Activated CD4-positive, CD25-positive, alpha-beta regulatory T cell treated with anti-CD3 and anti-CD28 coated beads, Interleukin-2, amount 50 U/mL, for 16 hours (primary cell): ENCODE measurements at places on chromosomes 7 and 10.

DNA sequence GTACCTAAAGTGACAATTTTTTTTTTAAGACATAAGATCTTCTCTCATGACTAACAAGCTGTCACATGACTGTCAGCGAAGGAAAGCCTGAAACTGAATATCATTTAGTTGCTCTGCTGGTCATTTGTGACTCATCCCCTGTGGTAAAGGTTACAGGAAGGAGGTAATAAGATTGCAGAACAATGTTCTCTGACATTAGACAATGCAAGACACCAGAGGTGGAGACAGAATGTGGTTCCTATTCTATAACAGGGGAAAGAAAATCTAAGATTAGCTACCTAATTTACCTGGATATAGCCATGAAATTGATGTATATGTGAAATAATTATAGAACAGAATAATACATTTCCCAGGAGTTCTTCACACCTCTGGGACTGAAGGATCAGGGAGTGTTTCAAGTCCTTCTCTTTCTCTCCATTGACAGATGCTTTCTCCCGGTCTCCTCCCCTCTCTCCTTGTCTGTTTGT is 47.7 kb downstream of the LRGUK start:
- no peak for DNase-seq

DNA sequence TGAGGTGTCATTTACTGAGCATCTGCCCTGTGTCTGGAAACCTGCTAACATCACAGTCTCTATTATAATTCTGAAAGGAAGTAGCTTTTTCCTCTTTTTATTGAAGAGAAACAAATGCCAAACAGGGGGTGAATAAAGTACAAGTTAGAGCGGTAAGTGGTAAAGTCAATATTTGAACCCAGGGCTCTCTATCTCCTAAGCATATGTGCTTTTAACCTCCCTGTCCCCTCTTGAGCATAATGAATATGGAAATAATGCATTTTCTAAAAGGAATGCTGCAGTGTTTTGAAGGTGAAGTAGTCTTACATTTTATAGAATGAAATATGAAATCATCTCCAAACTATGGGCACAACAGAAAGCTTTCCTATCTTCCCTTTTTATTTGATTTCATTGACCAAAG is 196.7 kb downstream of the KIAA1217 start:
- no peak for DNase-seq

GRCh38 chr10:61765176-61766087 is 102.7 kb downstream of the CABCOCO1 start:
- DNase-seq: no peak

DNA sequence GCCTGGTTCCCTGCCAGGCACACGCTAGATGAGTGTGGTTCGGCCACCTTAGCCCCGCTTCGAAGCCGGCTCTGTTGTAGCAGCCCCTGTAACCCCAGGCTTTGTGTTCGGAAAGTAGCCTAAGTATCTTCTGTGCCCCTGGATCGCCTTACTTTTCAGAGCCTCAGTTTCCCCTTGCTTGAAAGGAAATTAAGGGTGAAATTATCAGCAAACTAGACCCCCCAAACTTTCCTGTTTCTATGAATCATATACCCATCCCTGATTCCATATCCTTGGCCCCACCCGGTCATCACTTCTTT is 312 bp downstream of the PDCD11 start:
- DNase-seq: no peak

GRCh38 chr10:14102056-14102455 is 228.7 kb downstream of the FRMD4A start:
- DNase-seq: no peak

DNA sequence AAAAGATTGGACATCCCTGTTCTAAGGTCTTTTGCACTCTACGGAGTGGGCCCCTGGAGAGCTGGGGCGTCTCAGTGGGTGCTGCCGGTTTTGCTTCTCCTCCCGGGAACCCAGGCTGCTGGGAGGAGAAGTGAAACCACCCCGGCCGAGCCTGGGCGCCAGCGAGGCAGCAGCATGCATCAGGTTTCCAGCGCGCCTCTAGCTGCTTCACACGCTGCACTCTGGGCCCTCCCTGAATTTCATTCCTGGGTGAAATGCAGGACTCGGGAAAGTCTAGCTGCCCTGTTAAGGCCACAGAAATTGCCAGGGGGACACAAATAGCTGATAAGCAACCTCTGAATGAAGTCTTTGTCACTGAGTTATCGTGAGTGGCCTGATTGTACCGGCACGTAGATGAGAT is 127.4 kb downstream of the TRRAP start:
- DNase-seq: no peak

DNA sequence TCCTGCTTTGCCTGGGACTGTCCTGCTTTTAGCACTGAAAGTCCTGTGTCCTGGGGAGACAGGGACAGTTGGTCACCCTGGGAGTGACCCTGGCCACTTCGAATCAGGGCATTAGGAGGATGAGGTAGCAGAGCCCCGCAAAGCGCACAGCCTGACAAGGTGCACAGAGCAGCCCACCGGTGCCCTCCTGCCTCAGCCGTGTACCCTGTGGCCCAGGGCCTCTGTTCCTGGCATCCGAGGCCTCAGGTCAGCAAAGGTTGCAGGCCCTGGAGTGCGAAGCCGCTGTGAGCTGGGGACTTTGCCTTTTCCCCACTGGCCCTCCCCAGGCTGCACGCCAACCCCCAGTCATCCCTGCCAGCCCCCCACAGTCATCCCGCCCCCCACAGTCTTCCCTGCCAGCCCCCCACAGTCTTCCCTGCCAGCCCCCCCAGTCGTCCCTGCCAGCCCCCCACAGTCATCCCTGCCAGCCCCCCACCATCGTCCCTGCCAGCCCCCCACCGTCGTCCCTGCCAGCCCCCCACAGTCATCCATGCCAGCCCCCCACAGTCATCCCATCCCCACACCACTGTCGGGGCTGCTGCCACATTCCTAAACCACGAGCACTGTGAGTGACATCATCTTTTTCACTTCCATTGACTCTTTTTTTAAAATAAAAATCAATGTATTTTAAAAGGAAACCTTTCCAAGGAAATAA is 91.8 kb downstream of the RGS10 start:
- no peak for DNase-seq

DNA sequence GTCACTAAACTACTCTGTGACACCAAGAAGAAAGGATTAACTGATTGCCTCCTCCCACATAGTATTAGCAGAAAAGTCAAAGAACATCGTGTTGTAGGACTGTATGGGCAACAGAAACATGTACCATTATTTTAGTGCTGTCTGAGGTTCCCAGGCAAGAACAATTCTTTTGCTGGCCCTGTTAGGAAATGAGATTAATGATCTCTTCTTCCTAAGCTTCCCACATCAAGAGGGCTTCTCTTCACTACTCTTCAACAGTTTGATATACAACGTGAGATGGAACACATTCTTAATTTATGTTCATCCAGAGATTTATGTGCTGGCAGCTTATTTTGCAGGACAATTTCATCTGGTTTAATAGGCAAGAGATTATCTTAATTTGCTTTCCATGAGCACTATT is 219.6 kb downstream of the DOCK4 start:
- no peak for DNase-seq

DNA sequence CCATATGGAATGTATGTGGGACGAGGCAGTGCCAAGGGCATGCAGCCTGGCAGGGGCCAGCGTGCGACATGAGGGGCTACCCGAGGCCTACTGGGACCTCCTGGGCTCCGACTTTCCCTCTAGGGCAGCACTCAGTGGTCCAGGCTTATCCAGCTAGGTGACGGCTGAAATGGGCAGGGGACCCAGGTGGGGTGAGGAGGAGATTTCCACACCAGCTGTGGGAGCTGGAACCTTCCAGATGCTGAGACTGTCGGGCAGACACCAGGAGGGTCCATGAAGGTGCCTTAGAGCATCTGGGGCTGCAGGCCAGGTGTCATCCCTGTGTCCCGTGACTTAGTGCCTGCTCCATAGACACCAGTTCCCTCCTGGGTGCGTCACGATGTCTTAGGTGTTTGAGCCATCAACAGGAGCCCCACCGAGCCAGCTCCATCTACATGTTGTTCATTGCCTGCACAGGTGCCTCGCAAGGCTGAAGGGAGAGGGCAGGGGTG is 13.4 kb downstream of the ZNF316 start:
- DNase-seq: no peak

- no peak for DNase-seq
Measured at GRCh38 chr10:114706458-114707055, 48.5 kb upstream of the ABLIM1 start.

DNA sequence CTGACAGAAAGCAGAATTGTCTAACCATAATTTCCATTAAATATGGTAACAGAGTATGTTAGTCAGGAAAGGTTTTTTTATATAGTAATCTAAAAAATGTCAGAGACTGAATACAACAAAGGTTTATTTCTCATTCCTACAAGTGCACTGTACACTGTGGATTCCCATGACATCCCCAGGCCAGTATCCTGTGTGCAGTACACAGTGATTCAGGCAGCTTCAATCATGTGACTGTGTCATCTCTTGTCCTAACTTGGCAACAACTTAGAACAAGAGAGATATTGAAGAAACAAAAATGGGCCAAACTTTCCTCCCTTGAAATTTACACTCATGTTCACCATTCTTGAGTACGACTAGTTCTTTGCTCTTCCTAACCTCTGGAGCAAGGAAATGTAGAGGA is 189.8 kb upstream of the SEMA3A start:
- no peak for DNase-seq

- DNase-seq: no peak
Measured at GRCh38 chr7:90645784-90646183, 49.7 kb downstream of the CDK14 start.

GRCh38 chr7:133688483-133689239 is 435.8 kb downstream of the EXOC4 start:
- DNase-seq: no peak

DNA sequence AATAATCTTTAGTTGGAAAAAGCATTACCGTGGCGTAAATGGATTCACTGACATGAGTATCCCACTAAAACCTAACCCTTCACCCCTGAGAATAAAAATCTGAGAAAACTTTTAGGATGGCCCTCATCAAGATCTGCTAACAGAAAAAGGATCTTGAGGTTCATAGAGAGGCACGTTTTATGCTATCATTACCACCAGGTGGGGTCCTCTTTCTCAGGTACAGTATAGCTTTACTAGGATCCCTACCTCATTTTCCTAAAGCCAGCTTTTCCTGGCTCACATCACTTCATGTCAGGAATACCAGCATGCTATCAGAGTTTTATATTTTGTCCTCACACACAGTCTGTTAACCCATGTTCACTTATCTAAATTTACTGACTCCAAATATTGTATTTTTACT is 173.7 kb downstream of the POM121L12 start:
- no peak for DNase-seq

GRCh38 chr10:26837139-26837538 is 23.6 kb downstream of the ABI1 start:
- no peak for DNase-seq

- no peak for DNase-seq
Measured at GRCh38 chr10:64867501-64867962, 1346.3 kb downstream of the REEP3 start.

DNA sequence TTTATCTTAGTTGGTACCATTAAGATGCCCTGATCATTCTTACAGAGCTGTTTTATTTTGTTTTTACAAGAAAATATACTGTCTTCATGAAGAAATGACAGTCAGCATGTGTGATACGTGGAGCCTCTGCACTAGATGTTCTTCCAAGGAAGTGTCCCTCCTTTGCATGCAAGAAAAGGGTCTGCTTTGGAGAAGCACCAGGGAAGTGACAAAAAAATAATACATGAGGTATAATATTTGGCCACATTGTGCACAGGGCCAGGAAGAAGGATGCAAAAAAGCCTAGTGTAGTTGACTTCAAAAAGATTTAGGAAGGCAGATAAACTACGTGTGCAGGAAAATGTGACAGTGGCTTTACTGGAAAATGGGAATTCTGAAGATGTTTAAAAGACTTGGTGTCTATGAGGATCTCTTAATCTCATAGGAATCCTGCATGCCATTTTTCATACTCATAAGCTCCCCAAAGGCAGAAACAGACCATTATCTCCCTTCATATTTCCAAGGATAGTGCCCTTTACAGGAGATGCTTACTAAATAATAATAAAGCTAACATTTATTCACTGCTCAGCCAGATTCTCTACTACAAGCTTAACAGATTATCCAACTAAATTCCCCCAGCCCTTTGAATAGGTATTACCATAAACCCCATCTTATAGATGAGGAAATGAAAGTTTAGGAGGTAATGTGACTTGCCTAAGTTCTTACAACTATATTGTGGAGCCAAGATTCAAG is 284.2 kb downstream of the HPSE2 start:
- DNase-seq: no peak

DNA sequence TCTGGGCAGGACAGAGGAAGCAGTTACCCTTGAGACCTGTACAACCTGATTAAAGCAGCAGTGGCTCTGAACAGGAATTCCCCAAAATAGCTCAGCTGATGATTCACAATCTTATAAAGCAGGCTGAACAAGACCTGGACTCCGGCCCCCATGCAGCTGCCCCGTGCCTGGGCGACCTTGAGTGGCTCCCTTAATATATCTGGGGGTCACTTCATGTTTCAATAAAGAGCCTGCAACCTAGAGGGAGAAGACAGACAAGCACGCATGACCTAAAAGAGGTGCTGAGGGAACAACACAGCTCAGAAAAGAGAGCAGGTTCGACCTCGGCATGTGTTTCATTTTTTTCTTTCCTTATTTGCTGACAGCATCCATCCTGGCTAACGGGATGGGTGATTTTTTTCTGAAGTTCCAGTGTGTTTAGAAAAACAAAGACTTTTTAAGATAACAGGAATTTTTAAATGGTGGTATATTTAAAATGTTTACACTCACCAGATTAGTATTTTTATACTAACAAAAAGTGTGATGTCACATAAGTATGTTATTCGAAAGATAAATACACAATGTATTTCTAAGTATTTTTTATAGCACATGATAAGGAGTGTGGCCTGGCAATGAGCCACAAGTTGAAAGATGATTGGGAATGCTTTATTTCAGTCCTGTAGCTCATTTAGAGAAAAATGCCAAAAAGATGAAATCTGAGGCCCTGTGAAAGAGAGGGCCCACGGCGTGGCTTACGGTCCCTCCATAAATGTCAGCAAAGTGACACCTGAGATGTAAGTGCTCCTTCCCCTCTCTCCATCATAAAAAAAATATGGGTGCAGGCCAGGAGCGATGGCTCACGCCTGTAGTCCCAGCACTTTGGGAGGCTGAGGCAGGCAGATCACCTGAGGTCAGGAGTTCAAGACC is 161.3 kb downstream of the SLIT1 start:
- no peak for DNase-seq

GRCh38 chr7:29488203-29488970 is 75.2 kb upstream of the PRR15 start:
- DNase-seq: no peak

DNA sequence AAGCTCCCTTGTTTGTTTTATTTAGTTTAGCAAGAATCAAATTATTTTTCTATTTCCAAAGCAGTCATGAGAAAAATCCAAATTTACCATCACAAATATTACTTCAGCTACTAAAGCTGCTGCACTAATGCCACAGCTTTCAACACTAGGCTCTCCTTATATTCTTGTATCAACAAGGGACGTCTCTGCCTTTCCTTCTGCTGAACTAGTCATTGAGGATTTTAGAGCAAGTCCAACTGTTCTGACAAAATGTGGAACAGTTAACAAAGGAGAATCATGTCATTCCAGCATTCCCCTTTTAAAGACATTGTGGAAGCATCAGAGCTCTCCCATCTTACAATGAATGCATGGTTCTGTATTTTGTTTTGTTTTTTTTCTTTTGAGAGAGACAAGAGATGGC is 28.6 kb downstream of the FAM13C start:
- DNase-seq: no peak

- no peak for DNase-seq
Measured at GRCh38 chr10:95290461-95291364, at the start of gene PDLIM1. Gene PDLIM1, minus strand, starts transcription at chr10:95291003. Its CDS starts 88 bp downstream, at chr10:95290915.
